ENCODE measurements at places on chromosomes 2 and 18.

DNA sequence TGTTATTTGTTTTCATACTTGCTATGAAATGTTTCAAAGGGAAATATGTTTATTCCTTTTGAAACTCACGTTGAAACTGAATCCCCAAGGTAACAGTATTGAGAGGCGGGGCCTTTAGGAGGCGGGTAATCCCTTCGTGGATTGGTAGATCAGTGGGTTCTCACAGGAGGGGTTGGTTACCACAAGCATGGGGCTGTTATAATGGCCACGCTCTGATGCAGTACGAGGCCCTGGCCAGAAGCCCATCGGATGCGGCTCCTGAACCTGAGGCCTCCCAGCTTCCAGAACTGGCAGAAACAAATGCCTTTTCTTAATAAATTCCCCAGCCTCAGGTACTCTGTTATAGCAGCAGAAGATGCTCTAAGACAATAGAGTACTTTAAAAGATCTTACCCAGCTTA is 135.7 kb downstream of the ASB1 start:
- DNase-seq = no peak

GRCh38 chr2:227410191-227410590 is 22.4 kb upstream of the SCYGR1 start:
- DNase-seq = no peak

DNA sequence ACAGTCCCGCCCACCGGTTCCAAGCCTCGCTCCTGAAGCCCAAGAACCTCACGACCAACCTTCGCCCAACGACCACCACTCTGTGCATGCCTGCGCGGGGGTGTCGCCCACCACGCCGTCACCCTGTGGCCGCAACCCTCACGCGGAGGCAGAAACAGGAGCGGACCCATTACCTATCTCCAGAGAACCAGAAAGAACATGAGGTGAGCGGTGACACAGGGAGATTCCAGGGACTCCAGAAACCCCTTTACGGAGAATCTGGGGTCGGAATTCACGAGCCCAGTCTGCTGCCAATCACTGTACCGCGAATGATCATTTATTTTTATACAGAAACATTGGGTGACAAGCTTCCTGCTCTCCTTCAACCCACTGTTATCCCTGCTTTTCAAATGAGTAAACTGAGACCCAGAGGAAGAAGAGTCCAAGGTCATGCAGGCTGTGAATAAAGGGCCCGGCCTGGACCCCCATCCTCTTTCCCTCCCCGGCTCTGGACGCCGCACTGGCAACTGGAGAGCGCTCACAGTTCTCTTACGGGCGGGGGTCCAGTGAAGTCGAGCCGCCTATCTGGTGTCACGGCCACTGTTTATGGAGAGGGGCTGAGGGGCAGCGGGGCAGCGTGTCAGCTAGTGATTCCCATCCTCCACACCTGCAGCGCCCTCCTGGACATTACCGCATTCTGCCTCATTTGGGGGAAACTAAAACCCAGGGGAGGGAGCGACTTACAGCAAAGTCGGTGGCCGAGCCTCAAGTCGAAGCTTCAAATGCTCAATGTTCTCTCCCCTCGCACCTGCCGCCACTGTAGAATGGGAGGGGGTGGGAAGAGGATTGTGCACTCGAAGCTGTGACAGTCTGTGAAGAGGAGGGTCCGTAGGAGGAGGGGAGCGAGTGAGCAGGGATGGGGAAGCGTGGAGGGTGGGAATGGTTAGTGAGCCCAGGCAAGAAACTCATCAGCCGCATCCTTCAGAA is 723 bp upstream of the SLC30A3 start:
- no peak for DNase-seq

- no peak for DNase-seq
Observed at GRCh38 chr2:138649571-138649970, 130.6 kb downstream of the NXPH2 start.

DNA sequence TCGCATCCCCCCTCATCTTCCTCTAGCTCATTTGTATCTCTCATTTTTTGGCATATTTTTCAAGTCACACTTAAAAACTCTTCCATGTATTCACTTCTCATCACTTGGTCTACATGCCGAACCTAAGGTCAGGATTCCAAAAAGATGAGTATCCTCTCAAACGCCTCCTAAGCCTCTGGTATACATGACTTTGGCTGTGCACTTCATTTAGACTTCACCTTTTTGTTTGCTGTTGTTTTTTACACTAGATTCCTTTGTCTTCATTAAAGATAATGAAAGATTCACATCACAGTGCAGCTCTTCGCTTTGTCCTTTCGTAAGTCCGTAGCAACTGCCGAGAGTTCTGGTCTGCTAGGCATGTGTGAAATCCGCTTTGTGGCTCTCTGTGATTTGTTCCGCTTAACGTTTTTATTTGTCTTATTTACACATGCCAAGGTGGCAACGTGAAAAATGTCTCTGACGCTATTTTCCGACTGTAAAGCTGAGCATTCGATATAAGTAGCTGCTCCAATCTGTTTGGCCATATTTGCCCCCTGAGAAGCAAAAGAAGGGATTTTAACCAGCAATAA is 17.7 kb downstream of the RND3 start:
- DNase-seq = no peak

DNA sequence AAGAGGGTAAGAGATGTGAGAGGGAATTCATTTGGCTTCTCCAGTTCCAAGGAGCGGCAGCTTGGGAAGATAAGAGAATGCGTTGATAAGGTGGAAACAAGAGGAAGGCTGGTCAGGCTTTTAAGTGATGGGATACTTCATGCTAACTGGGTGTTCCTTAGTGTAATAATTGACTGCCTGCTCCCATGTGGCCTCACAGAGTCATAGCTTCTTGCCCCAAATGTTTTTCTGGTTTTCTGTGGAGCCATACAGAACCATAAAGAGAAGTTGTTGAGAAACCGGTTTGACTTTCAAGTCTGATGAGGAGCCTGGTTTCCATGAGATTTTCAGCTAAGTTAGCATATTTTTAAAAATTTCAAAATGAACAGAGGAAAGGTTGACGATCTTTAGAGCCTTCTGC is 97.5 kb upstream of the ZFP36L2 start:
- no peak for DNase-seq

Data from activated CD4-positive, alpha-beta T cell treated with anti-CD3 and anti-CD28 coated beads, Interleukin-2, amount 50 U/mL, for 1 hour (primary cell).